NCI-H2171 (cell line): ENCODE measurements at places on chromosomes 6 and 20.

DNA sequence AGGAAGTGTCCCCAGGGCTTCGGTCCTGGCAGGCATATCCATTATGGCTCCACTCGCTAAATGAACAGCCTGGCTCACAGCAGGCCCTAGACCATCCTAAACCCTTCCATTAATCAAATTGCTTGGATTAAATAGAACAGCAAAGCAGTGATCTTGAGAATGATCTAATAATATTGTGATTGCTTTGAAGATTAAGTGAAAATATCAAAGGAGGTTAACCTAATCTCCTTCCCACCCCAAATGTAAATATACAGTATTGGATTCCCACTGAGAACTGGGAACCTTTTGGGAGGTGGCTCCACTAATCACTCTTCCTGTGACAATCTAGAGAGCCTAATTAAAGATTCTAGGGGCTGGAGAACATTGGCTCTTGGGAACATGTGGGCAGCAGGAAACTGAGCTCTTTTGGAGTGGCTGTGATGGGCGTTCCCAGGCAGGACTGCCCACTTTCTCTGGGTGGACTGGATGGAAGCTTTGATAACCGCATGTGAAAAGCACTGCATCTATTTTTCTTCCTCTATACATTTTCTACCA is 68.3 kb upstream of the FRMD1 start:
- DNase-seq = no peak

- DNase-seq = no peak
These were observed 512.6 kb upstream of the SLC35B3 start for GRCh38 chr6:8947900-8948299.

DNA sequence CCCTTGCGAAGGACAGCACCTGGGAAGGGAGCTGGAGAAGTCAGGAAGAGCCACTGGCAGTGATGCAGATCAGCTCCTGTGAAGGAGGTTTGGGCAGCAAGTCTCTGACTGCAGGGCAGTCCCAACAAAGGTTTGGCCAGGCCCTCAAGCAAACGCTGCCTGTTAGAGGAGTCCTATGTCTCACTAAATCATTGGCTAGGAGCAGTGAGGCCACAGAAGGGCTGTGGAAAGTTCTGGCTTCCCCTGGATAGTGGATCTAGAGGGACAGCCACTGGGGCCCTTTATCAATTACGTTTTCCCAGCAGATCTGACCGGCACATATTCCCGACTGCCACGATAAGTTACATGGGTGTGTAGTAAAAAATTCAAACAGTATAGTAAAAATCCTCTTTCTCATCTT is 2.5 kb downstream of the TTPAL start:
- no peak for DNase-seq

DNA sequence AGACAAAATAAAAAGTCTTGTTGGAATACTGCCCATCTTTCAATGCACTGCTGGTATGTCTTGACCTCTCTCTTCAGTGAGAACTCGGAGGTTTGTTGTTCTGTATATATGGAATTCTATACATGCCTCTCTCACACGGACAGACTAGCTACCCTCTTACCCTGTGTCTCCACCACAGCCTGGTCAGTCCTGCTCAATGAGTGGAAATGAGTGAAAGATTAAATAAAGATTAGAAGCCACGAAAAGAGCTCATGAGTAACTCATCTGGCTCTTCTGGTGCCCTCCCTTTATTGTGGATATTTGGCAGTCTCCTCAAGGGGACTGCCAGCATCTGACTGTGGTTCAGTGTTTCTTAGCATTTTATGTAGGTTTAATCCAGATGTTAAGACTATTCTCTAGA is 262.8 kb upstream of the MAP3K7 start:
- no peak for DNase-seq

- no peak for DNase-seq
These were observed 198.6 kb upstream of the THBS2 start for GRCh38 chr6:169452117-169452868.
